Subcutaneous preadipocyte (primary cell): ENCODE measurements at places on chromosomes 11 and 22. TPM values are rescaled to one million over a fixed set of nuclear protein-coding genes. Genes with fewer than 3 reads are reported as not detected.

NCR3LG1 gene
- total RNA-seq = 14.7 and 27.6 TPM in 2 replicates

KCNK7 gene
- total RNA-seq = 0.37 TPM in 1 of 2 replicates, not detected in the other

XKR3 gene
- total RNA-seq = under 0.01 TPM in 1 of 2 replicates, not detected in the other

MS4A3 gene
- total RNA-seq = not detected in 2 replicates
